ENCODE measurements at places on chromosomes 6 and 20. TPM values are rescaled to one million over a fixed set of nuclear protein-coding genes. Genes with fewer than 3 reads are reported as not detected.
A peak's percentile ranks its signal among the peaks of the same experiment; 100 is the strongest.

DNA sequence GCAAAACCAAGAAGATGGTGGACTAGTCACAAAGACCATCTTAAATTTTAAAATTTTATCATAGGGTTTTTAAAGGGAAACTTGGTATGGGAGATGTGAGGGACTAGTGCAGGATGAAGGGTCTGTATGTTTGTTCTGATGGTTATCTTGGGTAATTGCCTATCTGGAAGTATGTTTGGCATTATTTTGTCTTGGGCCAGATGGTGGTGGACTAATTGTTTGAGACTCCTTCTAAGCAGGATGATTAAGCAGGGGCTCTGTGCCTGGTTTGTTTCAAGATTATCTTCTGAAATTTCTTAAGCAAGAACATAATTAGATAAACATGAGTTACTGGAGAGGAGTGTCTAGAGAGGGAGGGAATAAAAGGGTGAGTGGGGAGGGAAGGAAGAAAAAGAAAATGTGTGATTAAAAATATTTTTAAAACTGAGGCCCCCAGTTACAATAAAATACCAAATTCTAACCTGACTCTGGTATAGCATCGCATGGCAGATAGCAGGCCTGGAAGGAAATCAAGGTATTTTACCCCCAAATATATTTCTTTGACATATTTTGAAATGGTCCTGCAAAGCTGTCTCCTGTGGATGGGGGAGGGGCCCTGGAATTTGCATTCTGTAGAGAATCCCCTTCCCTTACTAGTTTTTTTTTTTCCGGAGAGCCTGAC is 49.9 kb upstream of the FAM184A start:
- DNase-seq, result peak; percentile 84

CLIC1 gene
- 576 TPM for total RNA-seq

DNA sequence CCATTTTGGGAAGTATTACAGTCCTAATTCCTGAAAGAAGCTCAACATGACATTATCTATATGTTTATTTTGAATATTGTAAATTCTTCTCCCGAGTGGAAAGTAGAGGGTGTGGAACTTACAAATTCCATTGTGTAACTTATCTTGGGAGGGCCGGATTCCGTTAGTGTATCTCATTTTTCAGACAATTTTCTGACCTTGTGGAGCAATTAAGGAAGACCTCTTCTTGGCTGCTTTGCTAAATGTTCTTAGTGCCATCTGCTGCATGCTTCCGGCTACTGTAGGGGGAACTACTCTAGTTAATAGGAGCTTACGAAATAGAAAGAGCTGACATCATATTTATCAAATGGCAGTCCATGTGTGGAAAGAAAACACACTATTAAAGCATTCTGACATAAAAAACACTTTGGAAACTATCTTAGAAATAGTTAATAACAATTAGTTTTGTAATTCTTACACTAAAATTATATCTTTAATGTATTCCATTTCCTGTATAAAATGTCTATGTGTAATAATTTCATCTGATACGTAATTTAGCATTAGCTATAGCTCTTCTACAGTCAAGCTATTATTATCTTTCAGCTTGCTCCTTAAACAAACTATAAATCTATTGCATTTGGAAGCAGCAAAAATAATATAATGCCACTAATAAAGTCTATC is 41.5 kb upstream of the KCNQ5 start:
- peak; percentile 89 for DNase-seq

DNA sequence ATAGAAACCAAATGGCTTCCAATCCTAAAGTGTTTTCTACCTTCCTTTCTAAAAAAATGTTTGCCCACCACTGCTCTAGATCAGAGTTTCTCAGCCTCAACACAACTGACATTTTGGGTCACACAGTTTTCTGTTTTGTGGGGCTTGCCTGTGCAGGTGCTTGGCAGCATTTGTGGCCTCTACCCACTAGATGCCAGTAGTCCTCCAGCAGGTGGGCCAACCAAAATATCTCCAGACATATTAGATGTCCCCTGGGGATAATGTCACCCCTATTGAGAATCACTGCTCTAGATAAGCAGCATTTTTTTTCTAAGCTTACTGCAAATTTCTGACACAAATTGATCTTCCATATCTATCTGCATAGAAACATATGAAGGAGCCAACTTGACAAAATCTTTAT is 26.3 kb upstream of the EPM2A start:
- no peak for DNase-seq

DNA sequence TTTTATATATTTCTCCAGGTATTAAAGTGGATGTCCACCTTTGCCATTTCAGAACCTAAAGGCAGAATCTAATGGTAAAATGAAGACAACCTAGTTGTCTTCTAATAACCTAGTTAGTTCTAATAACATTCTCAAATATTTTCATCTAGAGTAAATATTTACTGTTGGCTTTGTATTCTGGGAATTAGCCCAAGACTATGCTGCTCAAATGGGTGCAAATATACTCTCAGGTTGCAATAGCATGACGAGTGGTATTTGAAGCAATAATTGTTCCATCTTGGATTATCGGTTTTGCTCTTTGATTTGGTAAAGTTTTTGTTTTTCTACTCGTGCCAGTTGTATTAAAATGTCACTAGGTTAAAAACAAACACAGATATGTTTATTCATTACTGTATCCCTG is 21.0 kb upstream of the RSPH4A start:
- no peak for DNase-seq

DNA sequence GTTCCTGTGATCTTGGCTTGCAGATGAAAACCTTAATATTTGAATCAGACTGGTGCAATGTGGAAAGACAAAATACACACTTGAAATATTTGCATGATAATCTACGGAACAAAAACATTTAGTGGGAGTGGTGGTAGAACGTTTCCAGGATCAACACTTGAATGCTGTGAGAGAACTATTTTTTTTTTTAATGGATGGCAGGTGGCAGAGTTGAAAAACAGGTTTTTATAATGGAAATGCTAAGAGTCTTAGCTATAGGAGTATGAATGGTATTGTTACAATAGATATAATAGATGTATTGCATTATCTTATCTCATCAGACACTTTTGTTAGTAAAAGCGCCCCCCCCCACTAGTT is 49.2 kb downstream of the CDKAL1 start:
- DNase-seq, result no peak

DNA sequence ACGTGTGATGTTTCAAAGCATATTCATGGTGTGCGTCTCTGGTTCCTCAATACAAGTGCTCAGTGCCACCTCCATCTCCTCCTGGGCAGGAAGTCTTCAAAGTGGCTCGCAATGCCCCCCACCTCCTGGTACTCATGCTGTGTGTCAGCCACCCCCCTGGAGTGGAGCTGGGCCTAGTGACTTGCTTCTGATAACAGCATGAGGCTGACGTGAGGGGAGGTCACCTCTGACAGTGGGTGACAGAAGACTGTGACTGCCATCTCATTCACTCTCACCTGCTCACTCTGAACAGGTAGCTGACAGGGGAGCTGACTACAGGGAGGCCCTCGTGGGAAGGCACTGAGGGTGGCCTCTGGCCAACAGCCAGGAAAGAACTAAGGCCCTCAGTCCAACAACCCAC is 92.4 kb upstream of the NFATC2 start:
- no peak for DNase-seq

RBPJL gene
- total RNA-seq, result not detected

DNA sequence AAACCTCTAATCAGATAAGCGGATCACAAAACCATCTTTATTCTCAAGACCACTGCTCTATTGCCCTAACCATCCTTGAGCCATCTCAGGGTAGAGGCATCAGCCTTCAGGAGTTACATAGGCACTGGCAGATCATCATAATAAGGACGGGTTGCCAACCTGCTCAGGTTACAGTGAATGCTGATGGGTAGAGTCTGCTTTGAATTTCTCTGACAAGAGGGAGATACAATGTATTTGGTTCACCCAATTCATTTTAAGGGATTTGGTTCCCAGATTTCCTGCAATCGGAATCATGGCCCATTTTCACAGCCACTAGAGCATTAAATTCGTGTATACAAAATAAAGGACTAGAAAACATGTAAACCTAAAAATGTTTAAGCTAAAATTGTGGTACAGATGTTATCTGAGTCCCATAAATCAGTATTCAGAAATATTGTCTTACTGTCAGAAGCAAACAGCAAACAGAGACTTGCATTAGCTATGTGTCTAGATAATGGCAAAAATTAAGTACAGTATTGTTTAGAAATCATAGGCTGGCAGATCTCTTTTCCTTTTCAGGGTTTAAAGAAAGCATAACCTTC is 41.9 kb upstream of the TMEM170B start:
- no peak for DNase-seq

DNA sequence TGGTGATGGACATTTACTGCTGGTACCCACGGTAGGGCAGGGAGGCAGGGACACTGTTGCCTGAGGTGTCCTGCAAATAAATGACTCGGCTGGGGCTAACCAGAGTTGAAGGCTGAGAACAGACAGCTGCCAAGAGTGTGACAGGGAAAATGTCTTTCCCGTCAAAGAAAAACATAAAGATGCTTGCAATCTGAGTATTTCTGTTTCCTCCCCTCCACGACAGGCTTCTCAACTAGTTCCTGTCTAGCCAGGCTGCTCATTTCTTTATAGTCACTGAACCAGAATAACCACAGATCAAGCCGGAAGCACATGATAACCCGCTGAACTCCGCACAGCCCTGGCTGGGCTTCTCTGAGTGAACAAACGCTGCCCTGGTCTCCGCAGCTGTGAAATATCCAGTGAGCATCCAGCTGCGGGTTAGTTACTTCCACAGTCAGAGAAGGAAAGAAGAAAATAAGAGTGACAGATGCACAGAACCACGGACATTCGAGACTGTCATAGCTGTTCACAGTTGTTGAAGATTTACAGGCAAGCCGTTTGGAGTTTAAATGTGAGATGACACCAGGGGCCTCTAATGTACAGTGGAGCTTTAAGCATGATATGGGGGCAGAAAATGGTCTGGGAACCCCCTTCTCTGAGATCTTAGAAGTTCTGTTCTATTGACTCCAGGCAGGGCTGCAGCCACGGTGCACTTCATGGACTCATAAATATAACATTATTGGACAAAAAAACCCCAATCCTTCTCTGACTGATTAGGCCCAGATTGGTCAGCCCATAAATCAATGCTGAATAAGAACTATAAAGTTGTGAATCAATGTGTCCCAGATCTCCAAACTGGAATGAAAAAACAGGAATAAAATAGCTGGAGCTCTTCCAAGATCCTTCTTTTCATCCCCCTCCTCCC is 299.9 kb upstream of the SUPT3H start:
- DNase-seq, result no peak

DNA sequence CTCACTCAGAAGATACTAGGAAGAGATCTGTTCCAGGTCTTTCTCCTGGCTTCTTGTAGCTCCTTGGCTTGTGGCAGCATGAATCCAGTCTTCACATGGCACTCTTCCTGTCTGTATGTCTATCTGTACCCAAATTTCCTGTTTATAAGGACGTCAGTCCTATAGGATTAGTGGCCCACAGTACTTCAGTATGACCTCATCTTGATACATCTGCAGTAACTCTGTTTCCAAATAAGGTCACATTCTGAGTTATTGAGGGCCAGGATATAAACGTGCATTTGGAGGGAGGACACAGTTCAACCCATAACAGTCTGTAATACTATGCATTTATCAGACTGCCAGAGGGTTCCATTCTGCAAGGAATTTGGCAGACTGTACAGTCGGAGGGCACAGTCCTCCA is 57.6 kb upstream of the DYNLRB1 start:
- DNase-seq, result no peak

GRCh38 chr6:148657048-148657447 is 89.8 kb upstream of the UST start:
- DNase-seq, result peak; percentile 94

TMEM74B gene
- not detected for total RNA-seq

DNA sequence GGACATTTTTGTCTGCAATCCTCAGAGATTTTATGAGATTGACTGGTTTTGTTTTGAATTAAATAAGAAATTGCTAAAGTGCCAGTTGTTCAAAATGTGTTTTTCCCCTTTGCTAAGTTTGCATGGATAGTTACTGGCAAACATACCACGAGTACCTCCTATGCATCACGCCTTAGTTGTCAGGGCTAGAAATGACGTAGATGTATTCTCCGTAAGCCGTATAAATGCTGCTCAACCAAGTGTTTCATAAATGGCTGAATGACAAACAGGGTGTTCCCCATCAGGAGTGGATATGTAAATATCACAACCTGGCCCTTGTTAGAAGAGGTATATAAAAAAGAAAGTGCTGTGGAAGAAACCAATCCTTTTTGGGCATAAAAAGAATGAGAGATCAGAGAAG is 341.1 kb upstream of the ZFP64 start:
- no peak for DNase-seq

IDH3B gene
- 64.3 TPM for total RNA-seq

TPBG gene
- 101 TPM for total RNA-seq

BMP7 gene
- not detected for total RNA-seq

EFCAB8 gene
- not detected for total RNA-seq

GRCh38 chr20:44217342-44218092 is 6.9 kb upstream of the OSER1 start:
- DNase-seq, result peak; percentile 72

DNA sequence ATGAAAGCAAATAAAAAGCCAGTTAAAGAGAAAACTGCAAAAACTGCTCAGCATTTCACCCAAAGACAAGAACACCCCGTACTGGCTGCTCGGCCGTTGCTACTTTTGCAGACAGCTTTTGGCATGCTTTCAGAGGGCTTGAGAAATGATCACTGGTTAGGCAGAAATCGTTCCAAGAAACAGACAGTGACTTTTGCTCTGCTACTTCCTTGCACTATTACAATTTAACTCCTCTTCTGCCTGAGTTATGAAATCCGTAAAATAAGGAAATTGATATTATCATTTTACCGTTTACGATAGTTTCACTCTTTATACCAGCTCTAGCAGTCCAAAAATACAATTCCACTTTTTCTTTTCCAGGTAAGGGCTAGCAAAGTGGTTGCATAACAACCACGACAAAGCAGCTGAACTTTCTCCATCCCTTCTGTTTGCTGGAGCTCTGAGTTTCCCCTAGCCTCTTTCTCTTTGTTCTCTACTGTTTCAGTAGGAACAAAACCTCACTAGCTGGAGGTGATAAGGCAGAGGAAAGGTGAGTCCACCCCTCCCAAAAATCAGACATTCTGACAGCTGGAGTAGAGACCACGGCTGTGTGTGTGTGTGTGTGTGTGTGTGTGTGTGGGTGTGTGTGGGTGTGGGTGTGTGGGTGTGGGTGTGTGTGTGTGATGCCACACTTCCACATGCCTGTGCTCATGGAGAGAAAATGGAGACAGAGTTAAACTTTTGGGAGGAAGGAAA is 191.8 kb upstream of the RREB1 start:
- DNase-seq, result peak; percentile 74

- DNase-seq, result no peak
Observed at GRCh38 chr20:54344832-54345231, 130.6 kb upstream of the DOK5 start.

SLC17A1 gene
- total RNA-seq, result not detected

GRCh38 chr20:35285806-35286076 is 1.2 kb upstream of the EIF6 start:
- DNase-seq, result no peak

GRCh38 chr20:39004508-39004907 is 42.4 kb downstream of the DHX35 start:
- DNase-seq, result no peak

HTR1E gene
- total RNA-seq, result not detected

SLC17A2 gene
- not detected for total RNA-seq

- DNase-seq, result no peak
Observed at GRCh38 chr20:46549188-46549972, 1.1 kb downstream of the OCSTAMP start.

Data from fibroblast of the aortic adventitia (primary cell).